ENCODE measurements at places on chromosomes 2 and 18.

GRCh38 chr2:430291-431040 is 142.6 kb upstream of the ALKAL2 start:
- no peak for DNase-seq

DNA sequence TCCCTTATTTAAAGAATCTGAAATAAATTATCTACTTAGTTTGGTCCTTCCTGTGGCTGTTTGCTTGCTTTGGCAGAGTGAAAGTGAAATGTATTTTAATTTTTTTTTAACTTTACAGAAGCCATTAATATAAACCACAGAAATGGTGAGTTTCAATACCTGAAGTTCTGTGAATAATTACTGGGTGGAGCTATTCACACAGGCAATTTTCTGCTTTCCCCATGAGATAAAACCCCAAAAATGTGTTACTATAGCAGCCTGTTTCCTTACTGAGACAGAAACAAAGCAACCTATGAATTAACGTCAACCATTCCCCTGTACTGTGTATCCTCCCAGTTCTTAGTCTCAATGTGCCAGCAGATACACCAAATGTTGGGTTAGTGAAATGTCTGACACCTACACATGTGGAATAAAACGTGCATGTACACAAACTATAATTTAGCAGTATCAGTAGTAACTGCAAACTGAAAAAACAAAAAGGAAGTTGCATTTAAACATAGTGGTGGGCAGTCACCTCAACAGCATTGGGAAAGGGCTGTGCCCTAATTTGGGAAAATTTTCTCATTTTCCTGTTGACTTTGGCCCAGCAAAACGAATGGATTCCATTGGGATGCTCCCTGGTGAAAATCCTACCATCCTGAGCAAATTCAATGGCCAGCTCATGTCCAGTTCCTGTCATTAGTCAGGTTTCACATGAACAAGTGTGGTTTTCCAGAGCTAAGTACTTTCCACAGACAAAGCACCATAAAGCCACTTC is 73.1 kb upstream of the RMDN2 start:
- DNase-seq, result no peak

DNA sequence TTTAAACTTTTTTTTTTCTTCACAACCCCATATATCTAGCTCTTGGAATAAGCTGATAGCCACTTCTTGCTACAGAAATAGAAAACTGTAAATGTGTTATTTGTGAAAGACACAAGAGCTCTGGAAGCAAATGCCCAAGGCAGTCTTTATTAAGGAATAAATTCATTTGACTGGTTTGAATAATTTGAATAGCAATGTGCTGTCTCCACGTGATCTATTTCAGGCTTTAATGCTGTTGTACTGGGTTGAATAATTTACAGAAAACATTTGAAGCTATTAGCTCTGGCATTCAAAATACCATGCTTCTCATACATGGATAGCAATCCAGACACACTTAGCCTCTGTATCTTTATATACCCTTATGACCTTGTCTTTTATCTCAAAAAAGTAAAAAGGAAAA is 366.7 kb upstream of the KCNJ3 start:
- DNase-seq, result no peak

DNA sequence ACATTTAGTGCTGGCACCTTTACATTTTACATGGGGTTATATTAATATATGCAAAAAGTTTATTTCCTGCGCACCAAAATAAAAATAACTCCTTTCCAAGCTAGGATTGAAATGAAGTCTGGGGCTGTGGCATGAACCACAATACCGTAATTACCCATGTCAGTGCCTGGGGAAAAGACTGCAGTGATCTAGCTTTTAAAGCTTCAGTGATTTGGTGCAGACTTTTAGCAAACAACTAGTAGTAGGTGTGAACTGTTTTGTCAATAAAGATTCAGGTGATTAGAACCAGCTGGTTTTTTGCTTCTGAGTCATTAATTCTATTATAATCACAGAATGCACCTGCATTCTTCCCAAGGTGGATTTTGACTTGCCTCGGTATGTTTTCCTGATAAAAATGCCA is 21.2 kb downstream of the EFEMP1 start:
- no peak for DNase-seq

DNA sequence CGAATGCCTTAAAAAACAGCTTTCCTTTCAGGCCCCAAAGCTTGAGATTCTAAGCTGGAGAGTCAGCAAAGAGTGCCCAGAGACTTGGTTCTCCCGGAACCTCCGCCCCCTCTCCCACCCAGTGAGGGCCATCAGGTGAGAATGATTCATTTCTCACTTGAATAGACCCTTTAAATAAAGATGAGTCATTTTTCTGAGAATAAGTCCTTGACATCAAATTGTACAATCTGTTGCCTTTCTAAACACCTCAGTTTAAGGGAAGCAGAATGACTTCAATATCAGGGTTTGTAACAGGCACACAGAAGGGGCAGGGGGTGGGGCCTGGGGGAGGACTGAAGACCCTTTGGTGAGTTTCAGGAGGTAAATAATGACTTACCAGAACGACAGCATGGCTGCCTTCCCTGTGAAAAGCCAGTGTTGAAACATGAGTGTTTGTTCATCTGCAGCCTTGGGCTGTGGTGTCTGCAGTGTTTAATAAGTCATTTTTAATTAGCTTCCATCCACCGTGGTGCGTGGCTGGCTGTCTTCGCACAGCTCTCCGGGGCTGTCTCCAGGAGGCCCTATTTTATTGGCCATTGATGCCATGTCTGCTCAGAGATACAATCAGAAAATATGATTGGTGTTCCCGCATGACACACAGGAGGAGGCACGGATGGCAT is 134.9 kb upstream of the ZNF236 start:
- no peak for DNase-seq

GRCh38 chr2:112243233-112243632 is 11.6 kb downstream of the ZC3H8 start:
- DNase-seq, result no peak
